Frontal cortex (tissue), 4 donors: ENCODE measurements at places on chromosomes 11 and 22. TPM values are rescaled to one million over a fixed set of nuclear protein-coding genes. Genes with fewer than 3 reads are reported as not detected.

Gene CSF2RB
- total RNA-seq = 0.41 TPM

Gene C22orf42
- 0.41 TPM for total RNA-seq

Gene DENND5A
- 119 TPM for total RNA-seq

Gene ZDHHC5
- 15.1 TPM for total RNA-seq

Gene KCNK7
- total RNA-seq = not detected

Gene TMPRSS6
- not detected for total RNA-seq

Gene UBASH3B
- 24.1 TPM for total RNA-seq

Gene RAG2
- not detected for total RNA-seq

Gene KDM4F
- not detected for total RNA-seq

Gene NOX4
- 11.8 TPM for total RNA-seq

Gene LRP5
- 10.2 TPM for total RNA-seq

Gene POU2AF2
- not detected for total RNA-seq

Gene TMEM191B
- total RNA-seq = 1.6 TPM

Gene HYOU1
- 44.0 TPM for total RNA-seq

Gene TEF
- 7.3 TPM for total RNA-seq

Gene FKBP2
- total RNA-seq = 26.1 TPM
